ENCODE measurements at places on chromosomes 4 and X. TPM values are rescaled to one million over a fixed set of nuclear protein-coding genes. Genes with fewer than 3 reads are reported as not detected.

RIBC1 gene
- 0.53 TPM for total RNA-seq

VMA21 gene
- total RNA-seq = 28.6 TPM

CFAP47 gene
- total RNA-seq = not detected

GAB3 gene
- 0.67 TPM for total RNA-seq

MAPK10 gene
- 0.43 TPM for total RNA-seq

OPHN1 gene
- total RNA-seq = 2.1 TPM

ENPP6 gene
- total RNA-seq = not detected

XK gene
- 0.36 TPM for total RNA-seq

FRG2 gene
- total RNA-seq = not detected

ADH5 gene
- 114 TPM for total RNA-seq

CCDC158 gene
- total RNA-seq = not detected

LUZP4 gene
- not detected for total RNA-seq

GPRASP3 gene
- total RNA-seq = 3.3 TPM

SPIN2A gene
- total RNA-seq = 0.22 TPM

SLC9B1 gene
- not detected for total RNA-seq

SMPX gene
- total RNA-seq = not detected

HPGDS gene
- total RNA-seq = not detected

HAND2 gene
- total RNA-seq = 0.65 TPM

TBC1D8B gene
- total RNA-seq = 1.2 TPM

IL13RA2 gene
- not detected for total RNA-seq

PIN4 gene
- 37.8 TPM for total RNA-seq

CCDC149 gene
- total RNA-seq = 1.3 TPM

PPP2R2C gene
- total RNA-seq = 36.4 TPM

TLR6 gene
- 2.3 TPM for total RNA-seq

KLB gene
- total RNA-seq = 0.08 TPM

NEIL3 gene
- total RNA-seq = 9.5 TPM

Data from A549 treated with Mapracorat at 1 μM for 4 hours (cell line).